ENCODE measurements at places on chromosomes 3 and 15. TPM values are rescaled to one million over a fixed set of nuclear protein-coding genes. Genes with fewer than 3 reads are reported as not detected.

CNTN3 gene
- total RNA-seq: not detected

PYGO1 gene
- not detected for total RNA-seq

PP2D1 gene
- total RNA-seq: not detected

ANKRD34C gene
- total RNA-seq: not detected

CD86 gene
- total RNA-seq: not detected

CLDN16 gene
- not detected for total RNA-seq

CTXN2 gene
- total RNA-seq: not detected

PFN2 gene
- total RNA-seq: 103 TPM

STRA6 gene
- total RNA-seq: 14.7 TPM

PCOLCE2 gene
- 6.2 TPM for total RNA-seq

FSD2 gene
- not detected for total RNA-seq

MORC1 gene
- total RNA-seq: not detected

RPP25 gene
- total RNA-seq: 68.1 TPM

DNA sequence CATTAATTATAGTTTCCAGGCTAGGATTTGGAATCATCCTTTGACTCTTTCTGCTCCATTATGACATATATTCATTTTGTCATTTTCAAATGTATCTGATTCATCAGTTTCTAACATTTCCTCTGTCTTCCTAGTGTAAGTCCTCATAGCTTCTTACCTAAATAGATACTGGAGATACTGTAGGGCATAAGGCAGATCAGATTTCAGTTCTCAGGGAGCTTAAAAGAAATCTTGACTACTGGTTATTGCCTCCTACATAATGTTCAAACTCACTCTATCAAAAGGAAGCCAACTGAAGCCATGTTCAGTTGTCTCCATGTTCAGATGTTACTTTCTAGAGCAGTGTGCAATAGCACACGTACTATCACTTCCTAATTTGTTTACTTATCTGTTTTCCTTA, 29.6 kb upstream of the CTDSPL2 start:
- no peak for DNase-seq

DNA sequence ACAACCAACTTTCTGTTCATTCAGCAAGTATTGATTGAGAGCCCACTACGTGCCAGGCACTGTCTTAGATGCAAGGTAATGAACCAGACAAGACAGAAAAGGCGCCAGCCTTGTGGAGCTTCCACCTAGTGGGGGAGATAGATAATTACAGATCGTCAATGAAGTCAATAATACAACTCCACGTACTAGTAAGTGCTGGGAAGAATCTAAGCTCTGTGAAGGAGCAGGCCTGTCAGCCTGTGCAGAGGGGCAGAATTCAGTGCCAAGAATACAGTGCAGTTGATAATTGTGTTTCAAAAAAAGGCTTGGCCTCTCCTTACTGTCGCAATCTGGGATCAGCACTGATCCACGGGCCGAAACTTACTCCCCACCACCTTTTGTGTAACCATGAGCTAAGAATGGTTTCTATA, 186.3 kb downstream of the FEZF2 start:
- DNase-seq: peak; percentile 4

DNA sequence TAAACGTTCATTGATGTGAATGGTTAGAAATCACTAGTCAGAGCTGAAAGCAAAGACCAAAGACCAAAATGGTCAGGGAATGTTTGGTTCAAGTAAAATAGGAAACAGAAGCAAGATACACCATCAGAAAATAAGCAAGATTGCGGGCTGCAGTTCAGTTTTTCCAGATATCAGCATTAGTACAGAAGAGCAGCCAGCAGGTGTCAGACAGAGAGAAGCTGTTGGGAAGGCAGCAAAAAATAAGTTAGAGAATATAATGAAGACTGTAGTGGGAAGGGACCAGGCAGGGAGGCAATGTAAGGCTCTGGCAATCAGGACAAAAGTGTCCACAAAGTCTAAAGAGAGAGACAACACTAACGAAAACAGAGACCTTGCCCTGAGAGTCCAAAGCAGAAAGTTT, 639.4 kb upstream of the NAALADL2 start:
- DNase-seq: no peak

DNA sequence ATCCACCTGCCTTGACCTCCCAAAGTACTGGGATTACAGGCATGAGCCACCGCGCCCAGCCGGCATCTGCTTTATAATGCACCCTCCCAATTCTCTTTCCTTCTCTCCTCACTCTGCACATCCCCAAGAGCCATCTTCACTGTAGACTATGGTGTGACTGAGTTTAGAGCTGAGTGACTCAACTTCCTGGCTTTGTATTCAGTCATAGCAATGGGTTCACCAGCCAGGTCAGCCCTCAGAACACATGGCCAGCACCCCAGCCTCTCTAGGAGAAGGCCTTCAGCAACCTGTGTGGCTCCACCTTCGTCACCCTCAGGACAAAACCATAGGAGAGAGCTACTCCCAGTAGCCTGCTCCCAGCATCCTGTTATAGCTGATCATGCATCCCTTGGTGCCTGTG, 33.0 kb downstream of the ARID3B start:
- no peak for DNase-seq

DNA sequence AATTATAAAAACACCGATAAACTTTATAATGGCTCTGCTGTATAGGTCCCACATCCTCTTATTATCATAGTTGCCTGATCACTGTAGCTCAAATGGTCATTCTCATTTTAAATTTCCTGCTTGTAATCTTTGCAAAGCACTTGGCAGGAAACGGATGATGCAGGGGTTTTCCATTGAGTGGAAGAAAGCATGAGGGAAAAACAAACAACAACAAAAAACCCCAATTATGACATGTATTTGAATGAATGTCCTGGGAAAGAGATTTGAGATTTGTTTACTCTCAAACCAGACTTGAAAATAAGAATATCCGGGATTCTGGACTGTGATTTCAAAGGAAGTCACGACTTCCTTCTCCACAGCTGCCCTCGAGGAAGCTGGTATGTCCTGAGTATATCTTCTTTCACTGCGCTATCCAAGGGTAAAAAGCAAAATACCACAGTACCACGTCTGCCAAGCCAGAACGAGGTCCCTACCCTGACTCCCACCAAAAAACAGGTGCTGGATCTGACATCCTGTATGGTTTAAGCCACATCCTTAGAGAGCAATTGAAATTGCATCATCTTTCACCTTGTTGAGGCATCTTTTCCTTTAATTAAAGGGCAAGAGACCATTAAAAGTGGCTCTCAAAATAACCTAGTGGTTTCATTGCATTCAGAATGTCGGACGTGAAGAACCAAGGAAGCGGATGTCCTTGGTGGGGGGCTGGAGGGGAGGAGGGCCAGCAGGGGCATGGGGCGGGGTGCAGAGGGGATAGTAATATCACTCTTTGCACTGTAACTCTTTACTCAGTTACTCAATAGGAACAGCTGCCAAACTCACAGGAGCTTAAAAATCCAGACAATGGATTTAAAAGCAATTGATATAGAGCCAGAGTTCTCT, 13.5 kb upstream of the TIPIN start:
- DNase-seq: peak; percentile 48

DNA sequence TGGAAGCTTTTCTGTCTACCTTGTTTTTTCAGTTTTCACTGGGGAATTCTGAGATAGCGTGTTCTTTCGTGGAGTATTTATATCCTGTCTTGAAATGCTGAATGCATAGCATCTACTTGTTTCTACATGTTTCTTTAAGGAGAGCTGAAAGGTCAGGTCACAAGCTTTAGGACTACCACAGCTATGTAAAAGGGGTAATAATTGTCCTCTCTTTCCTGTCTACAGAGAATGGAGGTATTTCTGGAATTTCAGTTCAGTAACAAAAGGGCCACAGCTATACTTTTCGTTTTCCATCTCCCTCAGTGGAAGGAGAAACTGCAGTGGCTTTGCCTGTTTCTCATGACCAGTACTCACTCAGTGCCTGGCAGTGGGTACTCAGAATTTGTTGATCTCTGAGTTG, 4.7 kb downstream of the INAFM2 start:
- DNase-seq: no peak

DNA sequence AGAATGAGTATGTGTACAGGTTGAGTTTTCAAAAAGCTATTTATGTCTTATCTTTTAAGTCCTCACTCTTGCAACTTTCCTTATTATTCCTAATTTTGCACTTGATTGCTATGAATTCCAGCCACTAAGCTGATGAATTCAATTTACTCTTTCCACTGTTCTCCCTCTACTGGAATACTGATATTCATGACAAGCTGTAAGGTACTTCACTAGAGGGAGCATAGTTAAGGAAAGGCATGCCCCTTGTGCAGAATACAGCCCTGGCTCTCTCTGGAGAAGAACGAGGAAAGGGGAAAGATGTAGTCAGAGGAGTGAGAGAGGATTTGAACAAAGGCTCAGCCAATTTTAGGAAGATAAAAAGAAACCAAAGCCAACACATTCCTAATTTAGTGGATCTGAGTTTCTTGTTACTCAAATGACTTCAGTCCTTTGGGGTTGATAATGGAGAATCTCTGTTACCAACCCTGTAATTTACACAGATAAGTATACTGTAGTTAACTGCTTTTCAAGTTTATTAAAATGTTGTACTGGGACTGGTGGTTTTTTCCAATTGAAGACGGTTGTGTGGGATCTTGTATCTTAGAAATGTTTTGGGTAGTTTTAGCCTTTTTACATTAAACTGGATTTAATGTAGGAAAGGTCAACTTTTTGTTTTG, 4.0 kb downstream of the SCAANT1 start:
- peak; percentile 10 for DNase-seq

DNA sequence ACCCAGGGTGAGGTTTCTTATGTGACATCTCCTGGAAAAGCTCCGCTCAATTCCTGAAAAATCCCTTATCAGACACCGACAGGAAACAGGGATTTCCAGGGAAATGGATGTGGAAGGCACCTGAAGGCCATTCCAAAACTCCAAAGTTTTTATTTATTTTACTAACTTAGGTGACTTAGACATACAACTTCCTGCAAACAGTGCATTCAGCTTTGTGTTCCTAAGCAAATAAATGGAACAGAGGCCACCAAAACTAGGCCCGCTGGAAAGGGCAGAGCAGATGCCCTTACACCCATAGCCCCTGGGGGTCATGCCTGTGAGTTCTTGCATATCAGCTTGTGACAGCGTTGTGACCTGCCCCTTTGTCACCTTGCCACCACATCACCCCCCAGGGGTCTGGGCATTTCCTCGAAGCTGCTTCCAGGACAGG, 239.4 kb downstream of the XXYLT1 start:
- peak; percentile 32 for DNase-seq

DNA sequence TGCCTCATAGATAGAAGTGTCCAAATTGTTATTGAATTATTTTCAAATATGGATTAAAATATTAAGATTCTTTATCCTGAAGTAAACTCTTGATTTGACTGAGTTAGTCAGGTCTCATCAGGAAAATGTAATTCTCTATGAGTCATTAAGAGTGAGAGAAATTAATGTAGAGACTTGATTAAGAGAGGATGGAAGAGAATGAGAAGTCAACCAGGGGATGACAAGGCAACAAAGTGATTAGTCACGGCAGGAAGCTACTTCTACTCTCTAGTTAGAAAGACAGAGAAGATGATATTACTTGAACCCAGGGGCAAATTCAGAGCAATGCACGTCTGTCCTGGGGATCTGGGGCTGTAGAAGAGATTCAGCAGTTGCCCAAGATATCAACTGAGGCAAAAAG, 202.5 kb downstream of the LSAMP start:
- DNase-seq: no peak

GRCh38 chr15:59622289-59622688, 10.7 kb downstream of the GCNT3 start:
- peak; percentile 88 for DNase-seq

DNA sequence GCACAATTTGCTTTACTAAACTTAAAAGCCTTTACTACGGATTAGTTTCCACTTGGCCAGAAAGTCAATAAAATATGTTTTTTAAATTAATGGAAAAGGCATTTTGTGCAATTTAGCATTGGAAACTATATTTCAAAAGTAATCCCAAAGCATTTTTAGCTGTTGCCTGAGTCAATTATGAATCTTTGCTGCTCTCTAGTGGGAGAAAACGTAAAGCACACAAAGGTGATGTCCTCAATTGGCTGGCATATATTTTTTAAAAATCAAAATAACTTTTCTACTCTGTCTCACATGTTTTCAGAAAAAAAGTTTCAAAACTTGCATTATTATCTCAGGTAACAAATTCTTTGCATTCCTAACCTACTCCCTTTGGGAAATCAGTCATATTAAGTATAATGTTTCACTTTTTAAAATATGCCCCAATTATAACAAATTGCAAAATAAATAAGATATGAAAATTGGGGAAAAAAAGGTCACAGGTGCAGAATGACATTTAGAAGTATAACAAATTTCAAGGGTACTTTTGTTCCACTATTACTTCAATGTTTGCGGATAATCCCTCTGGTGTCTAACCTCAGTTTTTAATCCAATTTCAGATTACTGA, 47.2 kb upstream of the TEX55 start:
- DNase-seq: peak; percentile 44

GRCh38 chr3:38782148-38782547, 33.9 kb downstream of the SCN10A start:
- DNase-seq: peak; percentile 28

GRCh38 chr3:63656786-63657185, 4.3 kb downstream of the SNTN start:
- DNase-seq: no peak

GRCh38 chr3:132749786-132750185, 27.6 kb upstream of the NPHP3 start:
- DNase-seq: no peak

- DNase-seq: no peak
Observed at GRCh38 chr15:36932070-36932469, 168.3 kb downstream of the MEIS2 start.

DNA sequence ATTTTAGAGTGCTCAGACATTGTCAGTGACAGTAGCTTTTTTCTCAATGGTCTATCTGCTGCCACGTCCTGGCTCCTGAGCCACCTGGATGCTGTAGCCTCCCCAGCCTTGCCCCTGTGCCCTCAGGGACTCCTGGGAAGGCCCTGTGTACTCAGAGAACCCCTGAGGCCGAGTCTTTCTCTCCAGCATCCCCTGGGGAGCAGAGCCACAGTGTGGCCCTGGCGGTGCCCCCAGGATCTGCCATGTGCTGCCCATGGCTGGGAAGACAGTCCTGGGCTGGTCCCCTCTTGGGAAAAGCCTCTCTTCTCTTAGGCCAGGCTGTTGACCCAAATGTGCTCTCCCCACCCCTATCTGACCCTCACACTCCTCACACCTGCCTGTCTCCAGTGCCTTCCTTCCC, 5.0 kb downstream of the MYD88 start:
- no peak for DNase-seq

DNA sequence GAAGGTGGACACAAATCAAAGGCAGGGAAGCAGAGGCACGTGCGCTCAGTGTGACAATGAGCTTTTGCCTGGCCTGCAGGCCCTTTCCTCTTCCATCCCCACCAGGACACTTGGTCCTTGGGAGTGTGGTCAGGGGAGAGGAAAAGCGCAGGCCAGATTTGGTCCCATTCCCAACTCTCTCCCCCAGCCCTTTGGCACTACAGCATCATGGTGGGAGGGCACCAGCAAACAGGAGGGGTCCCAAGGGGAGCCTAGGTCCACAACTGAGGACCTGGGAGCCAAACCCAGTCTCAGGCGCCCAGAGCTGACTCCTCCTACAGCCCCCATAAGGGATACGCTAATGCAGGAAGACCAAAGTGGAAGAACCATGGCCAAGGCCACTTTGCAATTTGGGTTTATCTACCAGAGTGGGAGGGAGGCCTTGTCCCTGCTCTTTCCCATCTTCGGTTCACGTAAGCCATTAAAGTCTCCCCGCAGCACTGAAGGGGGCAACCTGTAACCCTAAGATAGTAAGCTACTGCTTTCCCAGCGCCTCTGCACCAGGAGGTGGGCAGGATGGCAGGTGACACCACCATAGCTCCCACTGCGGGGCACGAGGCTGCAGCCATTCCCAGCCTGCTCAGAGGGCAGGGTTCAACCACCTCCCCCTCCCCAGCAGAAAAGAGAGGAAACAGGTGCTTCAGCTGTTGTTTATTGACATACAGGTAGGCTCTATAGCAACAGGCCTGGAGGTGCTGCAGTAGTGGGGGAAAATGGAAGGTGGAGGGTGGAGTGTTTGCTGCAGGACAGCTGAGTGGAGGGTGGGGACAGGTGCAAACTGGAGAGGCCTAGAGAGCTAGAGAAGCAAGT, 993 bp upstream of the GRAMD2A start:
- no peak for DNase-seq
